Large intestine (tissue), 12 donors: ENCODE measurements at places on chromosomes 3 and 15. TPM values are rescaled to one million over a fixed set of nuclear protein-coding genes. Genes with fewer than 3 reads are reported as not detected.

- H3K27ac ChIP-seq = no peak overlapping the region
- no peak for DNase-seq
- H3K4me3 ChIP-seq = peak overlapping the region; percentile 40
Measured at GRCh38 chr3:72887343-72887704, 522 bp upstream of the GXYLT2 start.

DNA sequence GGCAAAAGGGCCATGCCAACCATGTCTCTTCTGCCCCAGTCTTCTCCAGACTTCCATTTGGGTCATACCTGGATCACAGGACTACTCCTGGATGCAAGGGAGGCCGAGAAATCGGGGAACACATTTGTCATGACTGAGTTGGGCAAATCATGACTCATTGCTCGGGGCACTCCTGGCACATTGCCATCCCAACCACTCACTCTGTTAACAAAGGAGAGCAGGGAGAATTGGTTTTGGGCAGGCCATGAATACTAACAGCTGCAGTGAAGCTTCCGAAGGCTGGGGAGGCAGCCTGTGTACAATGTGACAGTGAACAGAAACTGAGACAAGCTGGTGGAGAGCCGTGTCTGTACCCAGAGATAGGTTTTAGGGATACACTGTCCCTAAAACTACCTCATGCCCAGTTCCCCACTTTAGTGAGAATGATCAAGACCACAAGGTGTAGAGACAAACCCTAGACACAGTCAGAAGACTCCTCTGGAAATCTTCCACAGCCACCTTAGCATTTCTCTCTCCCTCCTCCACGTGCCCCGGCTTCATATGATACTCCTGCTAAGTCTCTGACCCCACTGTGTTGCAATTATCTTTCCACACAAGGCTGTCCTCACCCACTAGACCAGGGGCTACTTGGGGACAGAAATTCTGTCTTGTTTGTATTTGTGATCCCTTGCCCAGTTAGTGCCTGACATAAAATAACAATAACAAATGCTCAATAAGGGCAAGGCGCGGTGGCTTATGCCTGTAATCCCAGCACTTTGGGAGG is 10.5 kb upstream of the BUB1B start:
- H3K4me3 ChIP-seq = no peak overlapping the region
- DNase-seq = no peak
- H3K36me3 ChIP-seq = no peaks in the 10 kb centered on the region
- no peak overlapping the region for H3K27ac ChIP-seq
- no peaks in the 10 kb centered on the region for H3K27me3 ChIP-seq

DNA sequence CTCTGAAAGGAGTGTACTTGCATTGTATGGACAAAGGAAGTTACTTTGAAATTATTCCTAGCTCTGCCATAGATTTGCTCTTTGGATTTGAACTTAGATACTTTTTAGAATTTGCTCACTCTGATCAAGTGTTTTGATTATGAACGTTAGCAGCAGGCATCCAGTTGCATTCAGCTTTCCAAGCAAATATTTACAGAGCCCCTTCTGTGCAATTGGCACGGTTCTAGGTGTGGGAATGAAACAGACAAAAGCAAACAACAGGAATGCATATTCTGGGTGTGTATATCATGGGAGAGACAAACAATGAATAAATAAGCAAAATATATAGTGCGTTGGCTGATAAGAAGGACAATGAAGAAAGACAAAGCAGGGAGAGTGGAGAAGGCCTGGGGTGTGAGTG is 125.5 kb upstream of the ADAMTS9 start:
- no peaks in the 10 kb centered on the region for H3K36me3 ChIP-seq
- H3K27ac ChIP-seq = no peak overlapping the region
- DNase-seq = no peak
- H3K4me3 ChIP-seq = no peak overlapping the region

The HPS3 gene
- polyA plus RNA-seq = 30.9 TPM

DNA sequence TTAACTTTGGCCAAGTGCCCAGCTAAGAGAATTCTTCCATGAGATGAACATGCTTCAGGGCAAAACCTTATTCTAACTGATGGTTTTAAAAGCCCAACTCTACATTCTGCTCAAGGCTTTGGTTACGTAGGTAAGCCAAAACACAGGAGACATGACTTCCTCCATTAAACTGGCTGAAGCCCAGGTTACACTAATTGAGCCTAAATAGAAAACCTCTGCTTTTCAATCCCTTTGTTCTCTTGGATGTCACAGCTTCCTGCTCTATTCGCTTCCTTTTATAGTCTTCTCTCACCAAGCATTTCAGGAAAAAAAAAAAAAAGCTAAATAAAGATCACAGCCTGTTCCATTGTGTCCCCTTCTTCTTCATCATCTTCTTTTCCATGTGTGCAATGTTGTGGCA is 420.4 kb downstream of the TIGIT start:
- no peaks in the 10 kb centered on the region for H3K27me3 ChIP-seq
- peak; percentile 9 for DNase-seq
- no peak overlapping the region for H3K4me3 ChIP-seq
- no peak overlapping the region for H3K27ac ChIP-seq

The SLC7A14 gene
- polyA plus RNA-seq = 3.2 TPM

GRCh38 chr3:76231258-76231657 is 445.9 kb upstream of the ZNF717 start:
- no peaks in the 10 kb centered on the region for H3K4me1 ChIP-seq
- H3K36me3 ChIP-seq = no peaks in the 10 kb centered on the region
- H3K27ac ChIP-seq = no peak overlapping the region
- DNase-seq = no peak

GRCh38 chr3:74839566-74839965 is 225.1 kb upstream of the CNTN3 start:
- H3K4me3 ChIP-seq = no peak overlapping the region
- H3K36me3 ChIP-seq = no peaks in the 10 kb centered on the region
- no peaks in the 10 kb centered on the region for H3K4me1 ChIP-seq
- no peak for DNase-seq

DNA sequence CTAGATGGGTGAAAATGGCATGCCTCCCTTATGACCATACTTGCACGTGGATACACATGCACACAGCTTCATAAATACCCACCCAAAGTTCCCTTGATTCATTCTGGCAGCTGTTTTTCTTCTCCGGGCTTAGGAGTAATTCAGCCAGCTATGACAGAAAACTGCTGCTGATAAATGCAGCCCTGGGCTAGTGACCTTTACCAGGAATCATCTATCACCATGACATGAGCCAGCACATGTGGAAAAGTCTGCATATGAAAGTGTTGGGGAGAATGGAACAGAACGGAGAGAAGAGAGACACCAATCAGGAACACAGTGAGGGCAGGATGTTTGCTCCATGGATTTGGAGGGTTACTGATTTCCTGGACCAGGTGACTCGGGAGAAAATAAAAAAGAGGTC is 706.3 kb downstream of the PDCD6IP start:
- H3K27ac ChIP-seq = peak overlapping the region; percentile 64
- H3K27me3 ChIP-seq = no peaks in the 10 kb centered on the region
- no peaks in the 10 kb centered on the region for H3K36me3 ChIP-seq
- H3K4me3 ChIP-seq = no peak overlapping the region

The ZBED2 gene
- polyA plus RNA-seq = 1.0 TPM

GRCh38 chr3:76415384-76415783 is 624.5 kb upstream of the ROBO2 start:
- no peak overlapping the region for H3K27ac ChIP-seq
- H3K36me3 ChIP-seq = no peaks in the 10 kb centered on the region
- no peaks in the 10 kb centered on the region for H3K27me3 ChIP-seq

The GOLGA6L10 gene
- 7.4 TPM for polyA plus RNA-seq

- no peak for DNase-seq
- H3K27me3 ChIP-seq = no peaks in the 10 kb centered on the region
- H3K4me3 ChIP-seq = no peak overlapping the region
Measured at GRCh38 chr15:76384409-76384808, 47.8 kb downstream of the ISL2 start.

DNA sequence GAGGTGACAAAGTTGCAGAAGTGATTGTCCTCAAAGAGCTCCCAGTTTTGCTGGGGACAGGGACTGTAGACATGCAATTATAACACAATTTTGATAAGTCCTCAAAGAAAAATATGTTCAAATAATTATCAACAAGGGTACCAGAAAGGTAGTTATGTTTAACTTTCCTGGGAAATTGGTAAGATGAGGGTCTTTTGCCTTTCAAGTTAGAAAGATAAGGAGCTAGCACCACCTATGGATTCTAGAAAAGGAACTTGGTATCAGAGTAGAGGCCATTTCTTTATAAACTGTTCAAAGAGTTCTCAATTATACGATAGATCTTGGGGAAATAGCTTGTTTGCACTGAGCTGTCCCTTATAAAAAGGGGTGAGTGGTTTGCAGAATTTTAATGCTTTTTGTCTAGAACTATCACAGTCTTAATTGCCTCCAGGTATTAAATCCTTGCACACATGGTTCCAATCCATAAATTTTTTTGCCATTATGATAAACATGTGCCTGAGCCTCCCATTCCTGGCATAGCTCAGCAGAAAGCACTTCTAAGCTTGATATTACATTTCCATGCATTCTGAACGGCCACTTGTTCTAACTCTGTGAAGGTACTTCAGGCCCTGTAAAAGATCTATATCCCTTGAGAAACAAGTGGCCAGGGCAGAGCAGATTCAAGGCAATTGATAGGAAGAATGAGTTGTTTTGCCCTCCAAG is 247.5 kb upstream of the LRIG1 start:
- DNase-seq = no peak
- no peaks in the 10 kb centered on the region for H3K36me3 ChIP-seq
- H3K4me1 ChIP-seq = no peaks in the 10 kb centered on the region
- no peak overlapping the region for H3K4me3 ChIP-seq
- H3K27ac ChIP-seq = no peak overlapping the region

GRCh38 chr3:185630182-185630622 is 44.1 kb downstream of the SENP2 start:
- DNase-seq = peak; percentile 71
- H3K27ac ChIP-seq = peak overlapping the region; percentile 30
- H3K4me1 ChIP-seq = peaks cover 17% of the 10 kb centered on the region
- peaks cover 23% of the 10 kb centered on the region for H3K36me3 ChIP-seq
- no peaks in the 10 kb centered on the region for H3K27me3 ChIP-seq

GRCh38 chr3:66486202-66486601 is 14.6 kb downstream of the LRIG1 start:
- no peak overlapping the region for H3K4me3 ChIP-seq
- no peak overlapping the region for H3K27ac ChIP-seq
- no peaks in the 10 kb centered on the region for H3K36me3 ChIP-seq
- no peak for DNase-seq

The PLCH1 gene
- 7.4 TPM for polyA plus RNA-seq

DNA sequence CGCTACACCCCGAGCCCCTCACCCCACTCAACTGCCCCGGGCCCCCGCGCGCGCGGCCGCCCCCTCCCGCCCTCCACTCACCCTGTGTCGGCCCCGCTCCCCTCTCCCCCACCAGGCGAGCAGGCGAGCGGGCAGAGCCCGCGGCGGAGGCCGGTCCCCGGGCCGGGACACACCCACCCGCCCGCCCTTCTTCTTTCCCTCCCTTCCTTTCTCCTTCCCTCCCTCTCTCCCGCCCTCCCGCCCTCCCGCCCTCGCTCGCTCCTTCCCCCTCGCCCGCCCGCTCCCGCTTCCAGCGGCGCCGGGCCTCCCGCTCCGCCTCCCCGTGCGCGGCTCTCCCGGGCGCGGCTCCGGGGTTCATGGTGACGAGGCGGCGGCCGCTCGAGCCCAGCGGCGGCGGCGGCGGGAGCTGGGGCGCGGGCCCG is at the start of gene CTDSPL:
TSS of gene CTDSPL (plus strand) at position 261 of the 422 bp plus-strand sequence. CDS start 320 bp downstream, outside the sequence.
- H3K4me3 ChIP-seq = peak within 1 kb of the TSS; percentile 75
- H3K27ac ChIP-seq = peak within 1 kb of the TSS; percentile 74
- peak; percentile 43 for DNase-seq
- no peaks in the 10 kb centered on the region for H3K36me3 ChIP-seq
- peaks cover 13% of the 10 kb centered on the region for H3K4me1 ChIP-seq

The ATP10A gene
- polyA plus RNA-seq = 2.2 TPM

DNA sequence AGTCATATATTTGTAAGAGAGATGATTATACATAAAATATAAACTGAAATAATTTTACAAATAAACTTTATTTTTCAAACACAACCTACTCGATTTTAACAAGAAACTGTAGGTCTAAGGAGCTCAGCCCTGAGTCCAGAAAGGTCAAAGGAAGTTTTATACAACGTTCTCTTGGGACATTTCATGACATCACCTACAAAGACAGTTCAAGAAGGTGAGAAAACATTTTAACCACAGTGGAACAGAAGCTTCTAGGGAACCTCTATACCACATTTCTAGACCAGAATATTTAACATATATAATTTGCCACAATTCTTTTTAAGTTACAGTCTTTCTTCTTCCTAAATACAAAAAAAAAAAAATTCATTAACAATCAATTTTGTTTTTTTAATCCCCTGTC is 40.1 kb downstream of the CBLB start:
- no peaks in the 10 kb centered on the region for H3K27me3 ChIP-seq
- H3K4me3 ChIP-seq = no peak overlapping the region
- DNase-seq = no peak
- H3K4me1 ChIP-seq = peaks cover 8% of the 10 kb centered on the region

- peaks cover 20% of the 10 kb centered on the region for H3K4me1 ChIP-seq
- H3K27ac ChIP-seq = no peak overlapping the region
- H3K36me3 ChIP-seq = no peaks in the 10 kb centered on the region
- H3K4me3 ChIP-seq = no peak overlapping the region
Measured at GRCh38 chr15:52101542-52102323, 10.8 kb downstream of the BCL2L10 start.
